ENCODE measurements at places on chromosomes 5 and 9.

GRCh38 chr9:107049046-107049802 is 186.3 kb downstream of the ZNF462 start:
- DNase-seq = no peak

DNA sequence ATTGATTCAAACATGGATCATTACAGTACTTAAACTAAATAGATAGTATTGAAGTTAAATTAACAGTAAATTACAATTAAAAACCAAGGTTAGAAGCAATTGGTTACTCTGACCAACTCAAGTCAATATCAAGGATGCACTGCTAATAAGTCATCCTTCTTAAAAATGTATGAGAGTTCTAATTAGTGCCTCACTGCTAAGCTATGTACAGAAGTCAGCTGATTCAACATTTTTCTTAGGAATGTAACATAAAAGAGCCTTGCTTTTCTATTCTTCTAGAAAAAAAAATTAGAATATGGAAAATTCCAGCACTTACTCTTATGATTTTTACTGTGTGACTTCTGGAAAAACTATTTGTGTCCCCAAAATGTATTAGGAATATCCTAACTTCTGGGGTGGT is 75.7 kb upstream of the FBN2 start:
- no peak for DNase-seq

DNA sequence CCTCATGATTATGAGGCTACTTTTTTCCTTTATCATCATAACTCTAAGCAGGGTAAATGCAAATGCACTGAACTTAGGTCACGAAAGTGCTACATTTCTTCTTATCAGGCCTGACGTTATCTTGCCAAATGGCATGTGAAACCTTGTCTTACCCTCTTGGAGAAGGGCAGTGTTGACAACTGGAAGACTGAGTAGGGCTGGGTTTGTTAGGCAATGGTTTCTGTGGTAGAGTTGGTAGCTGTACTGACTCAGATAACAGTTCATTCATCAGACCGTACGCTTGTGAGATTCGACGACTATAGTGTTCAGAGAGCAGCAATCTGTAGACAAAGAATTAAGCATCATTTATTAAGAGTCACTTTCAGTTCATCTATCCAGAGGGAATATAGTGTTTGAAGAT is 127.7 kb downstream of the CPLANE1 start:
- no peak for DNase-seq

- DNase-seq = no peak
Measured at GRCh38 chr5:54390015-54390414, 65.5 kb upstream of the HSPB3 start.

- DNase-seq = peak; percentile 80
Measured at GRCh38 chr9:133726401-133727276, 11.5 kb downstream of the SARDH start.

GRCh38 chr5:100299261-100299660 is 235.9 kb upstream of the FAM174A start:
- DNase-seq = no peak

DNA sequence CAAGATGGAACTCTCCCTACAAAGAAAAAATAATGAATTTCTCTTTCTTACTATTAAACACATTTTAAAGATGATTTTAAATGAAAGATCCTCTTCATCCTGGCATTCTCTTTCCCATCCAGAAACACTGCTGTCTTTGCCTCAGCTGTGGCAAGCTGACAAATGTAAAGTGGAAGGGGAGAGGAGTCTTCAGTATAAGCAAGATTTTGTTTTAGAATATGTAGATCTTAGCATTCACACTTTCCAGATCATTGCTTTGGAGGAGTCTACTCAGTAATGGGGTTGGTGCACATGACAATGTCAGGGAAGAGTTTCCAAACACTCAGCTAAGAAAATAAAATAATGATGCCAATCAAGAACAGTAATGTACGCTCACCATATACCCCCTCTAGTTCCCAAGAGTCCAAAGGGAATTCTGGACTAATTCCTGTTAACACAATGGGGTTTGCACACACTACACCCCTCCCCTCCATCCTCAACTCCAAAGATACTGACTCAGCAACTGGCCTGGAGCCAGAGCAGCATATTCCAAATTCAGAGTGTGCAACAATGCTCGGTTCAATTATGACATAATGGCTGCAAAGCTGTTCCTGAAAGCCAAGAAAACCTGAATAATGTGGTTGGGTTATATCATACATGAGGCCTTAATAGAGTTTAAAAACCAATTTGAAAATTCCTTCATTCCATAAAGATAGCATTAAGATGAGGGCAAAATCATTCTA is 4.6 kb downstream of the C5orf63 start:
- no peak for DNase-seq

DNA sequence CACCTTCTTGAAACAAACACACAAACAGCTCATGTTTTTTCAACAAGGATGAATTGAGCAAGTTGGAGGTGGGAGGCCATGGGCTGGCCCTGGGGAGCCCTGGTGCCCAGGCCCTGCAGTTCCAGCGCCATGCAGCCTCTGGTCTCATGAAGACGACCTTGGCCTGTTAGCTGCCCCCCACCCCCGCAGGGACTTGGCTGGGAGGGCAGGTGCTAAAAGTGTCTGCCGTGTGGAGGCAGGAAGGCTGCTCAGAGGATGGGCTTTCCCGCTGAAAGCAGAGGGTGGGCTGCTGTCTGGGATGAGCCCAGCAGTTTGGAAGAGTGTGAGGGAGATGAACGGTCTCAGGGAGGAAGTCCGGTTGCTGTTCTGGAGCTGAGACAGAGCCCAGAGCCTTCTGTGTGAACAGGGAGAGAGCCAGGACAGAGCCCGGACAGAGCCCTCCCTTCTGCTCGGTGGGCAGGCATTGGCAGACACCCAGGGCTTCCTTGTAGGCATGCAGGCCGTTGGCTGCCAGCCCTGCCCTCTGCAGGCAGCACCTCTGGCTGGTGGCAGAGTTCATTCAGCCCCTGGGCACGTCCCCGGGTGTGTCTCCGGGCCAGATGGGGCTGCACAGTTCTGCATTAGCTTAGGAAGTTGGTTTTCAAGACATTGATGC is 18.7 kb downstream of the ROPN1L start:
- no peak for DNase-seq

All from Caco-2 (cell line).